ENCODE measurements at places on chromosomes 6 and 20.

GRCh38 chr6:14719270-14719669 is 526.6 kb upstream of the JARID2 start:
- DNase-seq, result no peak

GRCh38 chr20:19498756-19499155 is 259.3 kb upstream of the RIN2 start:
- no peak for DNase-seq

GRCh38 chr6:27128311-27129094 is 119.0 kb upstream of the PRSS16 start:
- DNase-seq, result no peak

DNA sequence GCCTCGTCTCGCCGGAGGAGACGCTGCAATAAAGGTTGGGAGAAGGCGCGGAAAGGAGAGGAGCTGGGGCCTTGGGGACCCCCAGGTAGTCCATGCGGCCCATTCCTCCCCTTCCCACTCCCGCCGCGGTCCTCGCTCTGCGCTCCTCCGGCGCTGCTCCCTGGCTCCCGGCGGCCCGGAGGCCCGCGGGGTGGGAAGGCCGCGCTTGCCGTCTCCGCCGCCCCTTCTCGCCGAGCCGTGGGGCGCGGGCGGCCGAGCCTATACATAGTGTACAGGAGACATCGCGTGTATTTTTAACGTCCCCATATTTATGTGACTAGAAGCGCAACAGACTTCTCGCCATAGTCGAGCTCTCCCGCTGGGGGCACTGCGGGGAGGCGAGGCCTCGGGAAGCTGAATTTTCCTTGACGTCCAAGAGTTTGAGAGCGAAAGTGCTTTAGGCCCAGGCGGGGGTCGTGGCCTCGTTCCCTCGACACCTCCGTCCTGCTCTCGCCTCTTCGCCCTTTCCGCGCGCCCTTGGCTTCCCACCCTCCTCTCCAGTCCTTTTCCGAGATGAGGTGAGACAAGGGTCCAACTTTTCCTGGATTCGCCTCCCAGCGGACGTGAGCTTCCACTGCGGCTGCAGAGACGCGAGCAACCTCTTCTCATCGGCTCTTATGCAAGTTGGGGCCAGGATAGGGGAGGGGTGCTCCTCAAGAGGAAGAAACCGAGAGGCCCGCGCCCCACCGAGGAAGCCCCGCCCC is 29.0 kb downstream of the SLC12A5 start:
- no peak for DNase-seq

DNA sequence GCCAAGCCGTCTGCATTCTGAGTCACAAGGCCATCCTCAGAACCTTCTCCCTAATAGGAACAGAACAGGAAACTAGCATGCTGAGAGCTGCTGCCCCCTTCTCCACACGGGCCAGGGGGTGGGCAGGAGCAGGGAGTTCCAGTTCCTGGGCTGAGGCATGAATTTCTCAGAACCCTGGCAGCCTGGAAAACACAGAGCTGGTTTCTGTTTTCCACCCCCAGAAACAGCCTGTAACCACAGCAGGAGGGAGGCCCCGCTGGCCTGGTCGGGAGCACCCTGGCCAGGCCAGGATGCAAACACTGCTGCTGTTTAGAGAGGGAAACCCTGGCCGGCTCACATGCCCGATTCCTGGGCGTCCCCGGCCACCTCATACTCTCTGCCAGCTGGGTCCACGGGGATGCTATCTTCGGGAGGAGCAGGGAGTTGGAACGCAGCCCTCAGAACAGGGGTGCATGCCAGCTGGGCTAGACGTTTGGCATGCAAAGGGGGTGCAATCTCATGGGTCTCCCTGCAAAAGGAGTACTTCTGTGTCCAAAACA is 130.1 kb downstream of the NFATC2 start:
- DNase-seq, result peak; percentile 40

DNA sequence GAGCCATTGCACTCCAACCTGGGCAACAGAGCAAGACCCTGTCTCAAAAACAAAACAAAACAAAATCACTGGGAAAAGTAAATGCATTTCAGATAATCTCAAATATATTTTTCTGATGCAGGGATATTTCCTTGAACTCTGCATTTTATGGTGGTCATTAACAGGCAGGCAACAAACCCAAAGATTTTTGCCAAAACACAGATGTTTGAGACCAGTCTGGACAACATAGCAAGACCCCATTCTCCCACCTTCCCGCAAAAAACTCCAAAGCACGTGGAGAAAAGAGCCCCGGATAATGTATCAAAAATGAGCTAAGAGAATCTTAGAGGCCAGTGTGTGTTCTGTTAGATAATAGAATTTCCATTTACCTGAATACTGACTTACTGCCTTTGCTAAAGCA is 44.3 kb downstream of the SLC9A8 start:
- DNase-seq, result no peak

DNA sequence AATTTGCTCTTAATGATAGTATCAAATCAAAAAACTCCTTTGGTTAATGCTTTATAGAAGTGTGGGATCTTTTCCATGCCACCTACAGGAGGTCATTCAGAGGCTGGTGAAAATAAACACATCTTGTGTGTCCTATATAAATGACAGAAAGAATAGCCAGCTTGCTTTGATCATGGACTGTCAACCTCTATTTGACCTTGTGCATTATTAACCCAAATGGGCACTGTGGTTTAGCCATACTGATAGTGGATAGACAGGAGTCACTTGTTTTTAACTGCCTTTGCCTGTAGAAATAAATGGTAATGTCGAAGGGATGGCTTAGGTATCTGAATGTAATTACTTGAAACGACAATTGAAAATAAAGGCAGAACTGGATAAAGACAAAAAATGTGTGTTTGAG is 123.8 kb downstream of the CDKAL1 start:
- no peak for DNase-seq

DNA sequence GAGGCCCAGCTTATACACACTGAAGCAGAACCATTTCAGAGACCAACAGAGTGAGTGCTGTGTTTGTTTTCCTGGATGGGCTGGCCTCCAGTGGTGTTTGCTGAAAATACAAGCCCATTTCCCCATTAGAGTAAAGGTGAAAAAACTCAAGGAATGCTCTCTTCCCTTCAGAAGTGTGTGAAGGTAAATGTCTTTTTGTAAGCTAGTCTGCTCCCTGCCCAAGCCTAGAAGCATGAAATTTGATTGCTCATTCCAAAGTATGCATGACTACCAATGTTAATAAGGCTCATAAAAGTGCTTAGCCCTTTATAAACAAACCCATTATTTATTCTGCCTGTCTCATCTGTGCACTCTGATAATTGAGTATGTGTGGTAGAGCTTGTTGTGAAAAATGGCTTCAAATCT is 59.1 kb downstream of the ADGRF1 start:
- DNase-seq, result no peak

GRCh38 chr6:125749865-125750691 is 646 bp downstream of the HEY2 start:
- peak; percentile 43 for DNase-seq

GRCh38 chr6:125804264-125804663 is 13.5 kb downstream of the NCOA7 start:
- DNase-seq, result no peak

DNA sequence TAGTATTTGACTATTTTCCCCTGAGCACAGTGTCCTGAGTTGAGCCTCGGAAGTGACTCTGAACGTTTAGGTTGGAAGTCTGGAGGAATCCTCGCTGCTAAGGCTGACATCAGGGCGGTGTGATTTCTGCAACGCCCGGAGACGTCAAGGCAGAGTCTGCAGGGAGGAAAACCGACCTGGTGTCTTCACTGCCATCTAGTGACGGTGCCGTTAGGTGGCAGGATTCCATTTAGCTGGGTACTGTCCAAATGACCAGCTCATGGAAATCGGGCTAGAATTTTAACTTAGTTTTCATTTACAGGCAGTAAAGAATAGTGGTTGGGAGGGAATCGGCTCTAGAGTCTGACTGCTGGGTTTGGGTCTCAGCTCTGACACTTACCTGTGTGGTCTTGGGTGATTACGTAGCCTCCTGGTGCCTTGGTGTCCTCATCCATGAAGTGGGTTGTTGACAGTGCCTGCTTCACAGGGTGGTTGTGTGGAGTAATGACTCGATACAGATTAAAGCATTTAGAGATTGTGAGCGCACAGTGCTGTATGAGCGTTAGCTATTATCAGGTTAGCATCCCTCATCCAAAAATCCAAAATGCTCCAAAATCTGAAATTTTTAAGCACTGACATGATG is 35.0 kb downstream of the FOXF2 start:
- peak; percentile 1 for DNase-seq

DNA sequence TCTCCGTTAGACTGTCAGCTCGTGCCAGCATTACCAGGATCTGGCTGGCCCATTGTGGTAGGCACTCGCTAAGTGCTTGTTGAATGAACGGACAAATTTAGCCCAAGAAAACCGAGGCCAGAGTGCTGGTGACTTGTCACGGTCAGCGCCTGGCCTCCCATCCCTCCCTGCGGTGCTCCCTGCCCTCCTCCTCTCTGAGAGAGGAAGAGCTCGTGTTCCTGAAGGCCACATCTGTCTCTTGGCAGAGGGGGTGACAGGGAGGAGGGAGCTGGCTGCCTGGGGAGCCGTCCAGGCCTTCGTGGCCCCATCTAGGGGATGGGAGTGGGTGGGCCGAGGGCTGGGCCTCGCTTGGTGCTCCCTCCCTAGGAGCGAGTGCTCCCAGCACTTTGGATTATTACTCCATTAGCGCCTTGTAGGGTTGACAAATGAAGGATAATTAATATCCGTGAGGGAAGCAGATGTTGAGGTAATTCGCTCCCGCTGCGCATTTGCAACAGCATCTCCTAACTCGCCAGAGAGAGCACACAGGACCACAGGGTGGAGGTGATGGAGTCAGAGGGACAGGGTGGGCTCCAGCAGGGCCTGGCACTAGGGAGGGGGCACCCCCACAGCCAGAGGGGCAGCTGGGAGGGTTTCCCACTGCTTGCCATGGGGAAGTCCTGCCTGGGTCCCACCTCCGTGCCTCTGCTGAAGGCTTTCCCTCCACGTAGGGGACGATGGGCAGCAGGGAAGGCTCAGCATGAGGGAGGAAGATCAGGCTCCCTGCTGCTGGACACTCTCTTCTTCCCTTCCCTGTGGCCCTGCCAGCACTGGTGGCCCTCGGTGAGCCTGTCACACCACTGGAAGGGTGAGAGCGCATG is 37.0 kb downstream of the VSTM2L start:
- DNase-seq, result peak; percentile 60

GRCh38 chr6:23601811-23602345 is 524.1 kb upstream of the NRSN1 start:
- DNase-seq, result no peak

GRCh38 chr6:156396068-156396771 is 381.0 kb upstream of the ARID1B start:
- DNase-seq, result no peak

- no peak for DNase-seq
These were observed 9.7 kb downstream of the GHRH start for GRCh38 chr20:37251825-37252477.

- no peak for DNase-seq
These were observed 267.9 kb upstream of the BMP2 start for GRCh38 chr20:6499566-6499965.

- no peak for DNase-seq
These were observed 4.3 kb downstream of the GFRA4 start for GRCh38 chr20:3658716-3659491.

- no peak for DNase-seq
These were observed 1.6 kb downstream of the STX7 start for GRCh38 chr6:132511210-132511830.

- DNase-seq, result peak; percentile 33
These were observed at the start of gene ME1 for GRCh38 chr6:83430611-83431544. ME1 (minus strand) TSS chr6:83431051; CDS start chr6:83430954, 97 bp downstream.

DNA sequence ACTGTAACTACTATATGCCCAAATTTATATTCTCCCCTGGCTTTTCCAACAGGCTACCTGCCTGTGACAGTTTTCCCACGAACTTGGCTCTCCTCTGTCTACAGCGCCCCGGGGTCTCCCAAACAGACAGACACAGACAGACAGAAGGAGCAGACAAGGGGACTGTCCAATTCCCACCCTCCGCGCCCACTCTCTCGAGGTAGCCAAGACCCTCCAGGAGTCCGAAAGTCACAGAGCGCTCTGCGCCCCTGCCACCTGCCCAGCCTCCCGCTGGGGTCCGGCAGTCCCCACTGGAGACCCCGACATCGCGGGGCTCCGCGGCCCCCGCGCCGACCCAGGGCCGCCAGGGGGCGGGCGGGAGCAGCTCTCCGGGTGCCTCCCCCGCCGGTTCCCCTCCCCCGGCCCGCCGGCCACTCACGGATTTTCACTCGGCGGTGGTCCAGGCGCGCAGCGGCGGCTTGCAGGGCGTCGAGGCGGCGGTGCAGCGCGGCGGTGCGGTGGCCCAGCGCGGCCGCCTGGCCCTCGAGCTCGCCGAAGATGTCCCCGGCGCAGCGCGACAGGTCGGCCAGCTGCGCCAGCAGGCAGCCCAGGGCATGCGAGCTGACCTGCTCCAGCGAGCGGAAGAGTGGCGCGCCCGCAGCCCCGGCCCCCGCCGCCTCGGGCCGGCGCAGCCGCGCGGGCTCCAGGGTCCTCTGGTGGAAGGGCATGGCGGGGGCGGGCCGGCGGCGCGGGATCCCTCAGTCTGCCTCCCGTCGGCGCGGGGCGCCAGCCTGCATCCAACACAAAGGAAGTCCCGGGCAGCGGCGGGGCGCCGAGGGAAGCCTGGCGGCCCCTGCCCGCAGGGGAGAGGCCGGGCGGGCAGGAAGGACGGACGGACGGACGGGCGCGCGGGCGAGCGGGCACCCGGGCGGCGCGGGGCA is 81.3 kb upstream of the CCDC28A start:
- peak; percentile 65 for DNase-seq

GRCh38 chr6:36160147-36160760 is 29.9 kb downstream of the MAPK13 start:
- no peak for DNase-seq

DNA sequence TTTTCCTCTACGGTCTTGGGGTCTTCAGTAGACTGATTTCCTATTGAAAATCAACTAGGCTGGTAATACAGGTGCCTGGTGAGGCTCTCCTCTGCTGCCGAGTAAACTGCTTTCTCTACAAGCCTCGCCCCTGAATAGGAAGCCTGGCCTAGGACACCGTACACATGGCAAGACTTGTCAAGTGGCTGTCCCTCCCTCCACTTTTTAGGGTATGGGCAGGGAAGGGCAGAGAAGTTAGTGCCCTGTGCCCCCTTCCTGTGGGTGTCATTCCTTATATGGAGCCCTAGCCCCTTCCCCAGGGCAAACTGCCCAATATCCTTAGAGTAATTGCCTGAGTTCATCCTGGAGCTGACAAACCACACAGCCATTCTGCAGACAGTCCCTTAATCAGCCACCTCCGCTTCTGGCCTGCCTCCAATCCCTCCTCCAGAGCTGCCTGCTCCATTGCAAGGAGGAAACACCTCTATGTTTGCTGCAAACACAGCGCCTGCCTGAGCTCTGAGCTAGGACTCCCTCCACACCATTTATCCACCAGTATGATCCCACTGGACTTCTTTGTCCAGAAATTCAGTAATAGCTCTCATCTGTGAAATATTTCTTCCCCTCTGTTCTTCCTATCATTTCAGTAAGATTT is 93.1 kb downstream of the CHD6 start:
- no peak for DNase-seq

Measured in NCI-H2171 (cell line).